ENCODE measurements at places on chromosomes 2 and 18.

GRCh38 chr2:215536510-215536909 lies 100.6 kb upstream of the FN1 start:
- DNase-seq = no peak

DNA sequence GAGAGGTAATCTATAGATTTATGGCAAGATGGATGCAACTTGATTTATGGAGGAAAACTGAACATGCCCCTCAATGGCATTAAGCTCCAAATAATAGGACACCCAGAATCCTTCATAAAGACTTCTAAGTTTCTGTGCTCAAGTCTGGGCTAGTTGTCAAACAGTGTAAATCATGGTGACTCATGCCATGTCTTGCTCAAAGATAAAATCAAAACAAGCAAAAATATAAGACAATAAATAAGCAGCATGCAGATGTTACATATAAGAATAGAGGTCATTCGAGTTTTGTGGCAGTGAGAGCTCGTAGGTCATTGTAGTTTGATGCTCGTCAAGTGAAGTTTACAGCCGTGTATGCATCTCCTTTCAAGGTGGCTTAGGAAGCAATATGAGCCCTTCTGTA lies 403.2 kb downstream of the THSD7B start:
- DNase-seq = no peak

GRCh38 chr2:157760949-157761348 lies 115.2 kb downstream of the ACVR1 start:
- no peak for DNase-seq

GRCh38 chr2:173991856-173992588 lies 26.8 kb upstream of the SP3 start:
- no peak for DNase-seq
